ENCODE measurements at places on chromosomes 5 and 9.

- no peak for DNase-seq
Measured at GRCh38 chr9:108637340-108637739, 218.4 kb downstream of the ACTL7B start.

- DNase-seq = no peak
Measured at GRCh38 chr5:95617057-95617456, 2.8 kb upstream of the GPR150 start.

DNA sequence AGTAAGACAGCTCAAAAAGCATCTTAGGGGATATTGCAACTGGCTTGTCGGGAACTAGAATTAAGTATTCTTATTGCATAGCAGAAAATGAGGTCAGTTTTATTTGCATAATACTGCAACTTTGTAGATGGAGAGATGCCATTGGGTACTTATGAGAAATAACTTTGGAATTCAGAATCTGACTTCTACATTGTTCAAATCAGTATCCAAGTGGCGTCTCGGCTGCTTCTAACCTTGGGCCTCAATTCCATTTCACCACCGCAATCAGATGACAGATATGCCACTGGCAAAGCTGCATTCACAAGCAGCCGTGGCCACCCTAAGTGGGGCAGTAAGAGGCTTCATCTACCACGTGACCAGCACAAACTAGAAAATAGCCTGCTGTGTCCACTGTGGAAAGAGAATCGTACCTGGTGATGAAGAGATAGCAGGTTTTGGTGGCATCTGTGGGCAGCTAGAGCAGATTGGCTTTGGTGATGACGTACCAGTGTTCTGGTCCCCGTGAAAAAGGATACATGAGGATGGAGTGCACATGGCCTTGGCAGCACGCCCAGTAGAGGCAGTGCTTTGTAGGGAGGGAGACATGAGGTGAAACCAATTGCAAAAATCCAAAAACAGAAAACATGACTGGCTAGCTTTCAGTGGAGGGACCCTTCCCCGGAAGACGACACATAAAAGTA, 116.6 kb downstream of the KLHL3 start:
- peak; percentile 52 for DNase-seq

GRCh38 chr9:86079421-86079831, 19.9 kb downstream of the GOLM1 start:
- no peak for DNase-seq

DNA sequence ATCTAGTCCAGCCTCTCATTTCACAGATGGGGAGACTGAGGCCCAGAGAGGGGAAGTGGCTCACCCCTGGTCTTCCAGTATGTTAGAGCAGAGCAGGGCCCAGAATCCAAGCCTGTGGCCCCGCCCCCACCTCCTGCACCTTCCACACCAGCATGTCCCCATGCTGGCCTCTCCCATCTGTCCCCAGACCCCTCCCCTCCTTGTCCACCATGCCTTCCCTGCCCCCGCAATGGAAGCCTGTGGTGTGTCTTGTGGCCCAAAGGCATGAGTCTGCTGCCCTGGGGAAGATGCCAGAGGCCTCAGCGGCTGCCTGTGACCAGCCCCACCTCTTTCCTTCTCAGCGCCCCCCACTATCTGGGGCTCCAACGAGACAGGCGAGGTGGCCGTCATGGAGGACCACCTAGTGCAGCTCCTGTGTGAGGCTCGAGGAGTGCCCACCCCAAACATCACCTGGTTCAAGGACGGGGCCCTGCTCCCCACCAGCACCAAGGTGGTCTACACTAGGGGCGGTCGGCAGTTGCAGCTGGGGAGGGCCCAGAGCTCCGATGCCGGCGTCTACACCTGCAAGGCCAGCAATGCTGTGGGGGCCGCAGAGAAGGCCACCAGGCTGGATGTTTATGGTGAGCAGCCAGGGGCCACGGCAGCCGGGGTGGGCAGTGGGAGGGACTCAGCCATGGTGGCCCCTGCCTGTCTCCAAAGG, 87.2 kb downstream of the HMCN2 start:
- DNase-seq = no peak

DNA sequence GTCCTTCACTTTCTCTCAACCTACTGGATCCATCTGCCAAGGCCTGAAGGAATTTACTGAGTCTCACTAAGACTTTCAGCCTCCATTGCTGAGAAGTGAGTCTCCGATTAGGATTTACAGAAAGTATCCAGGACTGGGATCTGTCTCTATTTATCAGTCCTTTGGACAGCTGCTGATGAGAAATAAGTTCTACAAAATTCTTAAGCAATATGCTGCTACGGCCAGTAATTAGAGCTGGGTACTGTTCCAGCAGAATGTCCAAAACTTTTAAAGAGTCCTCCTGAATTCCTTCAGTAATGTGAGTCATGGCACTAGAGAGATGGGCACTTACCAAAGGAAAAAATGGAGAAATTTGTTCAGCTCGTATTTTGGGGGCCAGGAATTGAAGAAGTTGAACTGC, 5.9 kb downstream of the TEX10 start:
- DNase-seq = no peak

DNA sequence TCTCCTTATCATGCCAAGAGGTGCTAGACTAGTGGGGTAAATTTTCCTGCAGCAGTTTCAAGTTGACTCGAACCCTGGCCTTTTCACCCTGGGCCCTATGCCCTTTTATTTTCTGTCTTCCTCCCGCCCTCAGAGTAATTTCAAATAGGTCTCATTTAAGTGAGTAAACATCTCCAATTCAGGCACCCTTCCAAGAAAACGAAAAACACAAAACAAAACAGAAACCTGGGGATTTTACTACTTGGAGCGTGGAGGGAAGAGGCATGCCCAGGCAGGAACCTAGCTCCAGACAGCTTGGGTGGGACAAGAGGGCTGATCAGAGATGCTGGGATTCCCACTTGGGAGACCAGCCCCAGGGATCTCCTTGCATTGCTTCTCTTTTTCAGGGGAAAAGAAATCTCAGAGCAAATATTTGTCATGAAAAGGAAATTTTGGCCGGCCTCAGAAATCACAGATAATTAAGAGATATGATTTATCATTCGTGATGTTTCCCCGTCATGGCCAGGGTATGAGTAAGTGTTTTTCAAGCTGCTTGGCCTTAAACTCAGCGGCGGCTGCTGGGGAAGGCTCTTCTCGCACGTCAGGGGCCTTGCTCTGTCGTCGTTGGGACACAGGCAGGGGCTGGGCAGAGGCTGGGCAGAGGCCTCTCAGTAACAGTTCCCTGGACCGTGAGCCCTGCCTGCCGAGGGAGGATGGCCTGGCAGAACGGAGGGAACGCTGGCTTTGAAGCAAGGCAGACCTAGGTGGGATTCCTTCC, 248.6 kb upstream of the KLF4 start:
- no peak for DNase-seq

DNA sequence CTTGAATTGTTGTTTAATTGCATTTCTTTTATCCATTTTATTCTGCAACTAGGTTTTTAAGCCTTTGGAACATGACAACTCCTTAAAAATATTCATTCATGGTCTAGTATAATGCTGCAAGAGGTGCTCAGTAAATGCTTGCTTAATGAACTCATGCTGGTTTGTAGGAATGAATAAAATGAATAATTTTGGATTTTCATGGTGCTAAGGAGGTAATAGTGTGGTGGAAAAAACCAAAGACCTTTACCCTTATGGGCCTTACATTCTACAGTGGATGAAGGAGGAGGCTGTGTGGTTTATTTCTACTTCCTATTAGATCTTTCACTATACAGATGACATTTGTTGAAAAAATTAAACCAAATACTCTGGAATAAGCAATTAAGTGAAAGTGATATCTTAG, 43.4 kb downstream of the LRRTM2 start:
- no peak for DNase-seq

DNA sequence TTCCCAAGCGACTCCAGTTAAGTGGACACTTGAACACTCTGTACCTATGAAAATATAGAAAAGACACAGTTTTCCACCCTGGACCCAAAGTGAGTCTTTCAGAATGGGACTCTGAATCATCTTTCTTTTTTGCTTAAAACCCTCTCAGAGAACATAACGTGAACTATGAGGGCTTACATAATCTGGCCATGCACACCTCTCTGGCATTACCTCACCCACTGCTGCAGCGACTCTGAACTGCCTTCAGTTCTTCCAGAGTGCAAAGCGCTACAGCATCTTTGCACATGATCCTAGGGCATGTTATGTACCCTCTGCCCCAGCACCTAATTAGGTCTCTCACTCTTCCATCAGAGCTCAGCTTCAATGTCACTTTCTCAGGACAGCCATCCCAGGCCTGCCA, 186.2 kb downstream of the RORB start:
- DNase-seq = no peak

- DNase-seq = no peak
Measured at GRCh38 chr9:36843964-36844363, 190.1 kb downstream of the PAX5 start.

- no peak for DNase-seq
Measured at GRCh38 chr5:178649580-178649979, 22.7 kb upstream of the CLK4 start.

DNA sequence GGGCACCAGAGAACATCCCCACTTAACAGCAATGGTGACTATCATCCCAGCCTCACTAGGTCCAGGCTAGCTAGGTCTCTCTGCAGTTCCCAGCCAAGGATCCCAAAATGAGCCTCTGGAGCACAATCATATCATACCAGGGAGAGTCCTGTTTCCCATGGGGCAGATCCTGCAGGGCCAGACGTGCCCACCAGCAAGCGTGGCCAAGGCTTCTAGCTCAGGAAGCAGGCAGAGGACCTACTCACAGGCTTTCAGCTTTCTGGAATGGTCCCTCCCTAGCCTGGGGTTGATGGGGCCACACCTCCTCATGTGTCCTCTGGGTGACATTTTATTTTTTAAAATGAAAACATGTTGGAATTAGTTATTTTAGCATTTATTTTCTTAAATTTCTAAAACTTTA, 45.7 kb upstream of the PITX1 start:
- no peak for DNase-seq

DNA sequence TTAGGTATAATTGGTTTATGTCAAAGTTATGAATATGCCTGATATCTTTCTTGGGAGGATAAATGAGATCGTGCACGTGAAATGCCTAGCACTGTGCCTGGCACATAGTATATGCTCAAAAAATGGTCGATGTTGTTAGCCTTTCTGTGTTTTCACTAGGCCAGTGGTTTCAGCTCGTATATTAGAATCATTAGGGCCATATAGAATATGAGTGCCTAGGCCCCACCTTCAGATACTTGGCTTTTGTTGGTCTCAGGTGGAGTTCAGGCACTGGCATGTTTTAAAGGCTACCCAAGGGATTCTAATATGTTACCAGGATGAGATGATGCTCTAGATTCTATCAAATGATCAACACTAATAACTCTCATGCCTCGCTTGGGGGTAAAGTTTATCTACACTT, 56.8 kb downstream of the ELL2 start:
- DNase-seq = no peak

DNA sequence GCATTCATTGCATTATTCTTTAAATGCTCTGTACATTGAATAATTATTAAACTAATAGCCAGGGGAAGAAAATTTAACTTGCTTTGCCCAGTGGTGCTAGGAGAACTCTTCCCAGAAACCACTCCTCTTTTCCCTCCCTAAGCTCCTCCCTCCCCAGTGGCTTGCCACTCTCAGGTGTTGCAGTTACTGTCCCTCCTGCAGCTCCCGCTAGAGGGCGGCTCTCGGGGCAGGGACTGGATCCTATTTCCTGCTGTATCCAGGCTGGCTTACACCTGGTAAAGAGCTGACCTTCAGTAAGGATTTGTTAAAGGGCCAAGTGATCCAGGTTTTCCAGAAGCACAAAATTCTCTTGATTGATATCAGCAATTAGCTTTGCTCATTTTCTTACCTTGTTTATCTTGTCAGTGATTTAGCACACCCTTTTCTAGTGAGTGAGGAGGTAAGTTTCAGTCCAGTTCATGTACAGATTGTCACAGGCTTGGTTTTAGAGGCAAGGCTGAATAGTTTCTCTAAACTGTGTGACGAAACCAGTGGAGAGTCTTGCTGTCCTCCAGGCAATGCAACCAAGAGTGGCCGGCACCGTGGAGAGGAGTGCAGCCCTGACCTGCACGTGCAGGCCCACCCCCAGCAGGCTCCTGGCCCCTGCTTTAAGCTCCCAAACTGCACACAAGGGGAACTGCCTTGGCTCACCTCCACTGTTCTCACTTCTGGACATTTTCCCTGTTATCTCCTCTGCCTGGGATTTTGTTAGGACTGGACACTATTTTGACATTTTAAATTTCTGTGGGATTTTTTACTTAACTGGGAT, 423.8 kb downstream of the SPOCK1 start:
- DNase-seq = no peak

DNA sequence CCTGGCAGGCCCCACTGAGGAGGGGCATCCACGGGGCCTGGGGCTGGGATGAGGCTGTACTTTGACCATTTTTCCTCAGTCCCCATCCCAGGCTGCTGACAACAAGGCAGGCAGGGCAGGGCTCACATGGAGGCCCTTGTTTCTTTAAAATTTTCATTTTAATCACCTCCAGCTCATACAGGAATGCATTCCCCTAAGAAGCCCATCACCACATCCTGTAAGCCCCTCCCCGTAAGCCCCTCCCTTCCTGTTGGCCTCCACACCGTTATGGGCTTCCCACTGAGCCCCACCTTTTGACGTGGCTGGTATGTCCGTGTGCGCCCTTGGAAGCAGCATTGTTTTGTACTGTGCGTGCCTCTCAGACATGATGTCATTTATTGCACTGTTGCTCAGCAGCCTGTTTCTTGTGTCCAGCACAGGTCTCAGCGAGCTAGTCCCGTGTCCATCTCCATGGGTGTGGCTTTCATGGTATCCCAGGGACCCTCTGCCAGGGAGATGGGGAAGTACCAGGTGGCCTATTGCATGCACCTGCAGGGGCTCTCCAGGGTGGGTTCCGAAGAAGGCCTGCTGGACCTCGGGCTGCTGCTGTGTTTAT, 22.4 kb downstream of the PHF2 start:
- DNase-seq = peak; percentile 59

DNA sequence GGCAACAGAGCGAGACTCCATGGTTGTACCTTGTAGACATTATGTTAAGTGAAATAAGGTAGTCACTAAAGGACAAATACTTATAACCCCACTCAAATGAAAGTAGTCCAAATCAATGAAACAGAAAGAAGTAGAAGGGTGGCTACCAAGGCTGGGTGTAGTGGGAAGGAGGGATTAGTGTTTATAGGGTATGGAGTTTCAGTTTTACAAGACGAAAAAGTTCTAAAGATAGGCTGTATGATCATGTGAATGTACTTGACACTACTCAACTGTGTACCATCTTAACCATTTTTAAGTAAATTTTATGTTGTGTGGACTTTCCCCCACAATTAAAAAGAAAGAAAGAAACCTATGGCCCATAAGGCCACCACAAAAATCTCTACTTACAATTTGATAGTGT, 32.2 kb downstream of the ALDH7A1 start:
- no peak for DNase-seq

GRCh38 chr5:90353254-90353653, 56.3 kb downstream of the CETN3 start:
- DNase-seq = no peak

DNA sequence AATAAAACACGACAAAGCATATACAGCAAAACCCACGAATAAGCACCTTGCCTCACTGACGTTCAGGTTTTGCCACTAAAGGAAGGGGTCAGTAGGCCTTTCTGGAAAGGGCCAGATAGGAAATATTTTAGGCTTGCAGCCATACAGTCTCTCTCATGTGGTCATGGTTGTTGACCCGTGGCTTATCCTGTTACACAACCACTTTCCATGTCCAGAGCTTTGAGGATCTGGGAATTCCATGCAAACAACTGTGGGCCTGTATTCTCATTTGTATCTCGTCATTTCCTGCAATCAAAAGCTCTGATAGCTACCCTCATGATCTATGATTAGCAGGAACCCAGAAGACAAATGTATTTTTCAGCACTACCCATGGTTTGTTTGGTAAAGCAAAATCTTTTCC, 108.3 kb downstream of the DRD1 start:
- DNase-seq = no peak

GRCh38 chr5:39428640-39429039, 3.9 kb upstream of the DAB2 start:
- DNase-seq = no peak

- DNase-seq = no peak
Measured at GRCh38 chr5:74665273-74665672, 19.8 kb upstream of the HEXB start.

All from left forelimb (tissue), 1 donor.